CD4-positive, alpha-beta T cell (primary cell): ENCODE measurements at places on chromosomes 1 and 21. TPM values are rescaled to one million over a fixed set of nuclear protein-coding genes. Genes with fewer than 3 reads are reported as not detected.

DNA sequence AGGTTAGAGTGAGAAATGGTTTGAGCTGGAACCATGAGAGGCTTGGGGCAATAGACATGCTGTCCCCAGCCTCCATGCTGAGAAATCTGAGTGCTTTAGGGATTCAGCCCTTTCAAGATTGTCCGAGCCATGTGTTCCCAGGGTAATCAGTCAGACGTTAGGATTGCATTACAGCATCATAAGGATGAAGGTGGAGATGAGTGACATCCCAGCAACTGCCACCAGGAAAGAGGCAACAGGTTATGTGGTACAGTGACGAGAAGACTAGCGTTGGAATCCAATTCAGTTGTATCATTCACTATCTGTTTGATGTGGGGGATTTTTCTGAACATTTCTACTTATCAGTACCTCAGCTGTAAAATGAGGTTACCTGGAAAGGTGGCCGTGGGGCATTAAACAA lies 1.7 kb downstream of the CAMK1G start:
- H3K36me3 ChIP-seq = no peaks in the 10 kb centered on the region
- H3K27ac ChIP-seq = no peak overlapping the region
- no peak overlapping the region for H3K4me3 ChIP-seq

DNA sequence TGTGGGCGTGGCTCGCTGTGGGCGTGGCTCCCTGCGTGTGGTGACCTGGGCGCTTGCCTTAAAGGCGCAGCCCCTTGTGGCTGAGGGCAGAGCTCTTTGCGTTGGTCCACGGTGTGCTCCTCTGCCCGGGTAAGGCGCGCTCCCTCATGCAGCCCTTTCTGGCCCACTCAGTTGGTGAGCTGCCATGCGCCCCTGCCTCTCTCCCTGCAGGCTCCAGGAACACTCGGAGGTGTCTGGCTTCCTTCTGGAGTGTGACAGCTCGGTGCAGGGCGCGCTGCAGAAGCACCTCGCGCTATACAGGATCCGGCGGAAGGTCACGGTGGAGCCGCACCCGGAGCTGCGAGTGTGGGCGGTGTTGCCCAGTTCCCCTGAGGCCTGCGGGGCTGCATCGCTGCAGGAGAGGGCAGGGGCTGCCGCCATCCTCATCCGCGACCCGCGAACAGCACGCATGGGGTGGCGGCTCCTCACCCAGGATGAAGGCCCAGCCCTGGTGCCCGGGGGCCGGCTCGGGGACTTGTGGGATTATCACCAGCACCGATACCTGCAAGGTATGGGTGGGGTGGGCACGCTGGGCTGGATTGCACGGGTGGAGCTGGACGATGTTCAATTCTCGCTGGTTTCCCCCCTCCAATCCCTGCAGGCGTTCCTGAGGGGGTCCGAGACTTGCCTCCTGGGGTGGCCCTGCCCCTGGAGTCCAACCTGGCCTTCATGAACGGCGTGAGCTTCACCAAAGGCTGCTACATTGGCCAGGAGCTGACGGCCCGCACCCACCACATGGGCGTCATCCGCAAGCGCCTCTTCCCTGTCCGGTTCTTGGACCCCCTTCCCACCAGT lies 9.1 kb downstream of the IBA57 start:
- no peaks in the 10 kb centered on the region for H3K27me3 ChIP-seq
- H3K36me3 ChIP-seq = peaks cover 16% of the 10 kb centered on the region
- H3K4me1 ChIP-seq = peaks cover 6% of the 10 kb centered on the region
- no peak overlapping the region for H3K4me3 ChIP-seq
- no peak for DNase-seq

Gene AGMAT
- 3.8 TPM for total RNA-seq

- H3K27ac ChIP-seq = no peak overlapping the region
- DNase-seq = no peak
- H3K4me3 ChIP-seq = no peak overlapping the region
Measured at GRCh38 chr1:111332190-111332589, 41.5 kb downstream of the CHIA start.

Gene TSPEAR
- not detected for total RNA-seq

Gene HTR6
- 2.1 TPM for total RNA-seq

DNA sequence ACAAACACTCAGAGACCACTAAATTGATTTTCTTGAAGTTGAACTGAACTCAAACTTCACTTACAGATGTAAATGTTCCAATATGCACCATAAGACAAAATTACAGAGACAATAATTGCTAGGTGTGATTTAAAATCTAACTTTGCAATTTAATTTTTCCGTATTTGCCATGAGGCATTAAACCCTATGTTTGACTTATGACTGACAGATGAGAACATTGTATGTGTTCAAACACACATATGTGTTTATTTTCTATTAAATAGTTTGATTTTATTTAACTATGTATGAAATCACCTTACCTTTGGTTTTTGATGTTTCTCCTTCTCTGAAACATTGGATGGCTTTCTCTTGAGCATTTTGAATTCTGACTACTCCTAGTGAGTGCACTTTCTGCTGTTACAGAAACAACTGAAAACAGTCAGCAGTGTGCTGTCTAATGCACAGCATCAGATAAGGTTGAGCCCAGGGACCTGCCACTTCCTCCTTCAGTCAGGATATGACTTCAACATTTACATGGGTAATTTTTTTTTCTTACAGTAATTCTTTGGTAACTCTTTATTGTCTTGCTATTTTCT lies at the start of gene SAMSN1:
SAMSN1 (minus strand) TSS at position 410 of the 575 bp plus-strand sequence; CDS start at position 356, 54 bp downstream.
- peaks cover 27% of the 10 kb centered on the region for H3K4me1 ChIP-seq
- peak; percentile 47 for DNase-seq
- peak within 1 kb of the TSS; percentile 70 for H3K4me3 ChIP-seq
- peak within 1 kb of the TSS; percentile 62 for H3K27ac ChIP-seq

GRCh38 chr1:31764312-31765040 lies at the start of gene ADGRB2:
Gene ADGRB2, minus strand, starts transcription at chr1:31764340. Its CDS starts 7,119 bp downstream, at chr1:31757221.
- no peaks in the 10 kb centered on the region for H3K36me3 ChIP-seq
- no peak for DNase-seq
- H3K4me3 ChIP-seq = peak within 1 kb of the TSS; percentile 42

GRCh38 chr1:23593556-23594148 lies 34.4 kb upstream of the ID3 start:
- no peaks in the 10 kb centered on the region for H3K27me3 ChIP-seq
- no peak for DNase-seq
- no peak overlapping the region for H3K4me3 ChIP-seq
- H3K4me1 ChIP-seq = peaks cover 81% of the 10 kb centered on the region

- no peak overlapping the region for H3K4me3 ChIP-seq
- H3K4me1 ChIP-seq = peaks cover 21% of the 10 kb centered on the region
- H3K27ac ChIP-seq = no peak overlapping the region
- H3K36me3 ChIP-seq = no peaks in the 10 kb centered on the region
Measured at GRCh38 chr1:231929311-231929710, 302.7 kb downstream of the DISC1 start.

Gene AADACL3
- not detected for total RNA-seq

GRCh38 chr1:119316870-119317416 lies 51.6 kb upstream of the HAO2 start:
- H3K27me3 ChIP-seq = peaks cover 2% of the 10 kb centered on the region
- H3K4me3 ChIP-seq = no peak overlapping the region
- H3K36me3 ChIP-seq = no peaks in the 10 kb centered on the region
- H3K4me1 ChIP-seq = no peaks in the 10 kb centered on the region
